Daoy (cell line): ENCODE measurements at places on chromosomes 2 and 18. TPM values are rescaled to one million over a fixed set of nuclear protein-coding genes. Genes with fewer than 3 reads are reported as not detected.

Gene NOP58
- total RNA-seq = 200 and 296 TPM in 2 replicates

Gene IL36A
- total RNA-seq = not detected in 2 replicates

Gene HOXD1
- 1.3 and 3.0 TPM in 2 replicates for total RNA-seq

Gene IL1RN
- total RNA-seq = not detected in 2 replicates

Gene PIAS2
- 15.8 and 17.6 TPM in 2 replicates for total RNA-seq

Gene NT5DC4
- not detected in 2 replicates for total RNA-seq

Gene CAVIN2
- total RNA-seq = 0.06 TPM in 1 of 2 replicates, not detected in the other

GRCh38 chr2:241217320-241218031, 29.0 kb downstream of the ANO7 start:
- peak; percentile 70 for DNase-seq

DNA sequence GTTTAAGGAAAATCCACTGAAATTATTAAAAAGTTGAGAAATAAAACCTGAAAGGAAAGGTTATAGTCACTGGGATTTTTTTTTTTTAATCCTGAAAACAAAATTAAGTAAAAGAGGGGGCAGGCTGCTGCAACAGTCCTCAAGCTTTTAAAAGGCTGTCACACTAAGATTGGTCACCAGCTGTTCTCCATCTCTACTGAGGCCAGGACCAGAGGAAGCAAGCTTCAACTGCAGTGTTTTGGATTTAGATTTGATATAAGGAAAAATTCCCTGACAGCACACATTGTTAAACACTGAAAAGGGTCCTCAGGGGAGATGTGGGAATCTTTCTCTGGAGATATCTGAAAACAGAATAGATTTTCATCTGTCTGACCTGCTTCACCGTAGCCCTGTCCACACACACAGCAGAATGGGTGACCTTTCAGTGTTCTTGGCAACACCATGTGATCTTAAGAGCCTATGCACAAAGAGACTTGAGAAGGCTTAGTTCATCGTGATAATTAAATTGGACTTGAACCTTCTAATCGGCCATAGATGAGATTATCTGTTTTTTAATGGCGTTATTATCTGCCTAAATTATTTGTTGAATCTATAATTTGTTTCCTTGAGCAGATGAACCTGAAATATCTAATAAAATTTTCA, 132.0 kb upstream of the BOD1L2 start:
- DNase-seq = no peak

GRCh38 chr2:219500135-219500534, 1.4 kb downstream of the GMPPA start:
- DNase-seq = no peak

DNA sequence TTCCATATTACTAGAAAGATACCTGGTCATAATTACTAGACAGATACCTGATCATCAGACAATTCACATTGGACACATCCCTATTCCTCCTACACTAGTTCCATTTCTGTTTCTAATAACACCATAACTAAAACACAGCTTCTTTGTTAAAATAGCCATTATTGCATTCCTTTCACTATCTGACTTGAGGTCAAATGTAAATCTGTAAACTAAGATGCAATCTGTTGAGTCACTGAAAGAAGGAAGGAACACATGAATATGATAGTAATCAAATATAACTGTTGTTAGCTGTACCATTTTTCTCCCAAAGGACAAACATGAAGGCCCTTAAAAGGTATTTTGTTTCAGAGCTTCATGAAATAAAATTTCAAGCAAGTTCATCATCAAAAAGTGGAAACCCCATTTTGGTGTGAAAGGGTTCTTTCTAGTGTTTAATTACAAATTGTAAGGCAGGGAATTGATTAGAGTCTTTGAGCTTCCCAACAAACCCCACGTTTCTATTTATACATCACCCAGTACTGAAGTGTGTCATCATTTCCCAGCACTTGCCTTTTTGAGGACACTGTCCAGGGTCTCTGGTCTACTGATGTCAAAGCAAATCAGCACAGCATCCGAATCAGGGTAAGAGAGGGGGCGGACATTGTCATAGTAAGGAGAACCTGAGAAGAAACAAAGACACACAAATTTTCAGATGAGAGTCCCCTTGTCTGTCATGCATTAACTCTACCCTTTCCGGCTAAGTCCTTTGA, 13.0 kb downstream of the RND3 start:
- no peak for DNase-seq

- peak; percentile 15 for DNase-seq
Measured at GRCh38 chr2:201955702-201956141, 77.9 kb upstream of the FZD7 start.

DNA sequence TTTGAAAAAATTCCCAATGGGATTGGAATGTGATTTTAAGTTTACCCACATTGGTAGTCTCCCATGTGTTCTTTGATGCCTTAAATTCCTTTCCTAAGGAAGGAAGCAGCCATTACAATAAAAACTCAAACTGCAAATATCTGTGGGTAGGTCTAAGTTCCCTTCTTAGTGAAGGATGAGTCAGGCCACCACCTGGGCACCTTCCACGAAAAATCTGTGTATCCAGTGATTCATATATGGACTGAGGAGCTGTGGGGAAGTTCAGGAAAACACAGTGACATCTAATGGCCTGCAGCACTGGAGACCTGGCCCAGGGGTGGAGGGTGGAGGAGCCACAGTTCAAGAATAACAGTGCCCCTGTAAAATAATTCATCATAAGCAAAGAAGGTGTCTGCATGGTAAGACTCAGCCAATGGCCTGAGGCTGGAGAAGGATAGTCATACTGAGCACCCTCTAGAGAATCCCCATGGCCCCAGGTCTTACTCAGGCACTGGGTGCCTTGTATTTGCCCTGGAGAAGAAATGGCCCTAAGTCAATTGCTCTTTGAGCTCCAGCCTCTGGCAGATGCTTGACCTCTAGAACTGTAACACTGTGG, 248.6 kb downstream of the SP3 start:
- DNase-seq = peak; percentile 12

DNA sequence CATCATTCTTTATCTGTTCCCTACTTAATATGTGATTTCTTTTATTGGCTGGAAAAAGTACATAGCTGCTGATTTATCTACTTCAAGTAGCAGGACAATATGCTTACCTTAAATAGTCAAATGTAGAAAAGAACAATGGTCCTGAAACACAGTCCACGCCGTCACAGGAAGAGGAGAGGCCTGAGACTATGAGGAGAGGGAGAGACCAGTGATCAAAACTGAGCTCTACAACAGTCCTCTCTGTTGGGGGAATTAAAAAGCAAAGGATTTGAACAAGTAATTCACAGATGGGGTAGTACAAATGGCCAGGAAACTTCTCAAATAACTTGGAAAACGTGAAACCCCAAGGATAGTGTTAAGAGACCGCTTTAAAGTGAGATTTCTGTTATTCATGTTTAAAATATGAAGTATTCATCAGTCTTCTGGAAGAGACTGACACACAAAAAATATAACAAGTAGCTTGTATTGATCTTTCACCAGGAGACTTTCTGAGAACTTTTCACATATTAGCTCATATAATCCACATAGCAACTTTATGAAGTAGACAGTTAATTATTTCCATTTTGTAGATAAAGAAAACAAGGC, 20.2 kb downstream of the SCYGR8 start:
- no peak for DNase-seq

DNA sequence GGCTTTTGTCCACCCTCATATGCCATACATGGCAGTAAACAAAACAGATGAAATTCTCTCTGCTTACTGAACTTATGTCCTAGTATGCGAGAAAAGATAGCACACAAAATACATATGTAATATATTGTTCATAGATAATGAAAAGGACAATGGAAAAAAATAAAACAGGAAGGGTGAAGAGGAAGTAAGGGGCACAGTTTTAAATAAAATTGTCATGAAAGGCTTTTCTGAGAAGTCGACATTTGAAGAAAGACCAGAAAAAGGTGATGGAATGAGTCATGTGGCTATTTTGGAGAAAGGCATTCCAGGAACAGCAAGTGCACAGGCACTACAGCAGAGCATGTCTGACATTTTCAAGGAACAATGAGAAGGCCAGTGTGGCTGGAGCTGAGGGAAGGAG, 56.4 kb downstream of the KCNH7 start:
- DNase-seq = no peak

DNA sequence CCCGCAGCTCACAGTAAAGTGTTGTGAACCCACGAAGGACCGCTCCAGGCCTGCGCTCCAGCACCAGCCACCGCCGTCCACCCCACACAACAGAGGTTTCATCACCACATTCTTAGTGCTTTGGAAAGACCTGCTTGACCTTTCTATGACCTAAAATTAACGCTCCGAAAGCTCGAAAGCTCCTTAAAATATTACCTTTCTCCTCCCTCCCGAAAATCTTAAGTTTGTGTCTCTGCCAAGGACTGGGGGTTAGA, 149.2 kb downstream of the TWIST2 start:
- DNase-seq = no peak

- no peak for DNase-seq
Measured at GRCh38 chr18:65735155-65735554, 15.7 kb upstream of the CDH7 start.

GRCh38 chr2:169734169-169734847, 676 bp downstream of the KLHL23 start:
- peak; percentile 40 for DNase-seq

- no peak for DNase-seq
Measured at GRCh38 chr2:202110491-202110890, 37.4 kb downstream of the KIAA2012 start.

- DNase-seq = no peak
Measured at GRCh38 chr2:221883976-221884375, 311.9 kb upstream of the EPHA4 start.

- peak; percentile 88 for DNase-seq
Measured at GRCh38 chr2:37324786-37325624, at the start of gene PRKD3. PRKD3 (minus strand) TSS chr2:37324833; CDS start chr2:37316524, 8,309 bp downstream.

- no peak for DNase-seq
Measured at GRCh38 chr18:78323453-78324197, 656.0 kb upstream of the SALL3 start.

- DNase-seq = no peak
Measured at GRCh38 chr18:56632070-56633022, 6.0 kb downstream of the TXNL1 start.
